ENCODE measurements at places on chromosomes 2 and 18. TPM values are rescaled to one million over a fixed set of nuclear protein-coding genes. Genes with fewer than 3 reads are reported as not detected.

Gene LIMS1
- total RNA-seq: 55.1 TPM

Gene DCDC2C
- not detected for total RNA-seq

Gene COLEC11
- 12.5 TPM for total RNA-seq

Gene MBD5
- total RNA-seq: 35.3 TPM

Gene PID1
- total RNA-seq: 13.0 TPM

Gene ABCG5
- not detected for total RNA-seq

Gene DAW1
- 0.56 TPM for total RNA-seq

Gene ATP8B1
- total RNA-seq: 9.0 TPM

Gene TCF23
- 0.11 TPM for total RNA-seq

Gene BZW1
- 83.7 TPM for total RNA-seq

Gene TAF1B
- 9.2 TPM for total RNA-seq

Gene L3MBTL4
- 31.4 TPM for total RNA-seq

Gene ALPI
- total RNA-seq: not detected

Gene STK16
- 19.7 TPM for total RNA-seq

Gene KCNS3
- 4.3 TPM for total RNA-seq

Gene SERPINB2
- total RNA-seq: not detected

Gene MRPL30
- 29.6 TPM for total RNA-seq

Gene ZSCAN30
- total RNA-seq: 17.6 TPM

Gene SKA1
- total RNA-seq: 0.49 TPM

Gene VSNL1
- 33.2 TPM for total RNA-seq

Gene GTF2A1L
- total RNA-seq: not detected

Gene ALPG
- not detected for total RNA-seq

Gene INHBB
- 2.4 TPM for total RNA-seq

Gene FOXI3
- total RNA-seq: not detected

Gene SMC6
- total RNA-seq: 12.7 TPM

Gene TRIM43
- not detected for total RNA-seq

Gene INPP5D
- total RNA-seq: 5.0 TPM

Gene HOXD3
- not detected for total RNA-seq

Gene MYOM1
- total RNA-seq: 337 TPM

Gene ERFE
- total RNA-seq: 0.35 TPM

Gene FIGN
- total RNA-seq: 9.5 TPM

Gene CFAP65
- not detected for total RNA-seq

Gene RIT2
- total RNA-seq: not detected

Gene SELENOI
- 14.3 TPM for total RNA-seq

Gene CCDC150
- total RNA-seq: 1.4 TPM

Gene GRB14
- 11.4 TPM for total RNA-seq

Gene EVA1A
- not detected for total RNA-seq

Gene CRYBA2
- total RNA-seq: not detected

Data from right cardiac atrium (tissue), 5 donors.